NCI-H1930 (cell line): ENCODE measurements at places on chromosomes 7 and 10.

GRCh38 chr10:84328418-84329195 lies at the start of gene CCSER2:
TSS of gene CCSER2 (plus strand) at chr10:84328589. CDS start at chr10:84371053, 42,464 bp downstream.
- peak; percentile 77 for DNase-seq

GRCh38 chr7:54788664-54789063 lies 29.7 kb upstream of the SEC61G start:
- DNase-seq: peak; percentile 41

DNA sequence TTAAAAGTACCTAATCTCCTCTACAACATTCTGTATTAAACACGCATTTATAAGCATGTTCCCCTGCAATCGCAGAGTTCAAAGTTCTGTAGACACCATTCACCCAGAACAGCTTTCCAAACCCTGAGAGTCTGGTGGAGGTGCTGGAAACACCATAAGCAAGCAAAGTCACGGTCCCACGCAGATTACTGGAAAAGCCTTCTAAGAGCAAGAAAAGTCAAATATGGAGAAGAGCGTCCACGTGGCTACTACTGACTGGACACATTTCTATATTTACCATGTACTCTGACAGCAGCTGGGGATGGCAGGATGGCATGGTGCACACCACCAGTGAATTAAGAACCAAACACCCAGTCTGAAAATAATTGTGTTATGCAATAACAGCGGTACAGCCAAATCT lies 97.7 kb downstream of the PARD3 start:
- DNase-seq: no peak

- DNase-seq: no peak
Observed at GRCh38 chr7:96558530-96558929, 151.1 kb downstream of the SEM1 start.

DNA sequence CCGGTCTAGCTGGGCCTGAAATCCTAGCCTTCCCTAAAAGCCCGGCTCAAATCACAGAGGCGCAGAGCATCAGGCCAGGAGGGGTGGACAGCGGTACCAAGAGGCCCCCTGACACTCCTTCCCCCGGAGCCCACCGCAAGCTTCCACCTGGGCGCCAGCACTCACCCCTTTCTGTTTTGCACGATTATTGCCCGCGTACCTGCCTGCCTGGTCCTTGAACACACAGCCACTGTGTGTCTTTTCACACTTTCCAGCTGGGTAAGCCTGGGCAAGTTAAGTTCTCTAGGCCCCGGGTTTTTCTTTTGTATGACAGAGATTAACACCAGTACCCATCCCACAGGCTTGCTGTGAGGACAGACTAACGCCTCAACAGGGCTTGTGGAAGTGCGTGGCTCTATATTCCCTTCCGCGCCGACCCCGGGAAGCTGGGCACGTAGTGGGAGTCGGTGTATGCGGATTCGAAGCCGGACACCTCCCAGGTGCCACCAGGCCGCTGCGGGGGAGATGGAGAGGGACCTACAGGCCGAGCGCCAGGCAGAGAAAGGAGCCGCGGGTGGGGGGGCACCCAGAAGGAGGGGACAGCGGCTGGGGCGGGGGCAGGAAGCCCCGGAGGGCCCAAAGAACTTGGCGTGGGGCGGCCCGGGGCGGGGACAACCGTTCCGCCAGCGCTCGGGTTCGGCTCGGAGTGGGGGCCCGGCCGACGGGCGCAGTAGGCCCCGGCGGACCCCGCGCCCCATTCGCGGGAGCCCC lies 792 bp downstream of the ZNF746 start:
- DNase-seq: no peak

DNA sequence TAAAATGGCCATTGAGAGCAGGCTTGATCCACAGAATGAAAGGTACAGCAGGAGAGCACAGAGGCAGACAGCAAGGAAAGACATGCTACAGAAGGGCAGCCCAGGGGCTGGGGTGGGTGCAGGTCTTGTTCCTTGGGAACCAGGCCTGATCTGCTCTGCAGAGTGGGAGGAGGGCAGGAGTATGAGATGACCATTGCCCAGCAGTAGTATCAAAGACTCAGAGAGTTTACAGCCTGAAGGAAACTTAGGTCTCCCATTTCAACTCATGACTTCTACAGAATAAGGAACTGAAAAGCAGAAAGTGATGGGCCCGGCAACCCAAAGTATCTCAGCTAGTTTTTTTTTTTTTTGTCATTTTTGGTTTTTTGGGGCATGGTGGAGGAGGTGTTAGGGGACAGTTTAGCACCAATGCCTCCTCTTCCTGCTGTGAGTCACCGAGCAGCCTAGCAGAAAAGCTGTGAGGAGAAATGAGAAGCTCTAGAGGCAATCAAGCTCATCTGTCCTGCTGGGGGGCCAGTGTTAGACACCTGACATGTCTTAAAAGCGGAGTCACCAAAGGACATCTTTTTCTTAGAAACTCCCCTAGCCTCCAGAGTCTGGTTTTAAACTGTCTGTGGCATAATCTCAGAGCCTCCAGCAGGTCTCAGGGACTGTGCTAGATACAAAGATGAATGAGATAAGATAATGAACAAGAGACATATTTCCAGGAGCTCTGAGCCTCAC lies 34.3 kb upstream of the HERPUD2 start:
- no peak for DNase-seq

- DNase-seq: no peak
Observed at GRCh38 chr7:138247081-138247480, 170.8 kb downstream of the AKR1D1 start.

- no peak for DNase-seq
Observed at GRCh38 chr7:142337054-142338001, 79.5 kb upstream of the PRSS58 start.

DNA sequence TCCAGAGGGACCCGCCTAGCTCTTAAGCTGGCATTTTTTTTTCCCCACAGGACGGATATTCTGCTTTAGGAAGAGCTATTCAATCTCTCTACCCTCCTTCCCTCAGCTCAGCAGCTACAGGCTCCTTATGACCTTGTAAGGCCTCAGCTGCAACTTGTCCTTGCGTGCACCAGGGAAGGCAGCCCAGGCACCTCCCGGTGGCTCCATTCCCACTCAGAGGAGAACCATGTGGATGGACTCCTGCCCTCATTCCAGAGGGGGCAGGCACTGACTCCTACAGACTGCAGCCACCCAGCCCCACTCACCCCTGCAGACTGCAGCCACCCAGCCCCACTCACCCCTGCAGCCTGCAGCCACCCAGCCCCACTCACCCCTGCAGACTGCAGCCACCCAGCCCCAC lies 73.7 kb downstream of the ITIH5 start:
- DNase-seq: no peak

DNA sequence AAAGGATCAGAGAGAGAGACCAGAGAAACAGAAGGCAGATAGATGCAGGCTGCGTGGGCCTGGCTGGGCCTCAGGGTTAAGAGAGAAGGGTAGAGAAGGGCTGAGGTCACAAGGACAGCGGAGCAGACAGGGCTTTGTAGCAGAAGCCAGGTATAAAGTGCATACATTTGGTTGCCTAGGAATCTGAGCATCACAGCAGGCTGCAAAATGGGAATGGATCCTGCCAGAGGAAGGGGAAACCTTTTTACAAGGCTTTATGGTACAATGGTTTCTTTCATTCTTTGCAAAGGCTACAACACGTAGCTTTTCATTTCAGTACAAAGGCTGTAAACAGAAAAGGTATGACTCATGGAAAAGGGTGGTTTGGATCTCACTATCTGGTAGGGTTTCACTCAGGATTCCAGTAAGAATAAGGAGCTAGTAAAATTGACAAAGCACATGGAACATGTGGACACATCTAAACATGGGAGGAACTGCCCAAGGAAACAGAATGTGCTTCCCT lies 275.1 kb downstream of the DOCK4 start:
- no peak for DNase-seq

DNA sequence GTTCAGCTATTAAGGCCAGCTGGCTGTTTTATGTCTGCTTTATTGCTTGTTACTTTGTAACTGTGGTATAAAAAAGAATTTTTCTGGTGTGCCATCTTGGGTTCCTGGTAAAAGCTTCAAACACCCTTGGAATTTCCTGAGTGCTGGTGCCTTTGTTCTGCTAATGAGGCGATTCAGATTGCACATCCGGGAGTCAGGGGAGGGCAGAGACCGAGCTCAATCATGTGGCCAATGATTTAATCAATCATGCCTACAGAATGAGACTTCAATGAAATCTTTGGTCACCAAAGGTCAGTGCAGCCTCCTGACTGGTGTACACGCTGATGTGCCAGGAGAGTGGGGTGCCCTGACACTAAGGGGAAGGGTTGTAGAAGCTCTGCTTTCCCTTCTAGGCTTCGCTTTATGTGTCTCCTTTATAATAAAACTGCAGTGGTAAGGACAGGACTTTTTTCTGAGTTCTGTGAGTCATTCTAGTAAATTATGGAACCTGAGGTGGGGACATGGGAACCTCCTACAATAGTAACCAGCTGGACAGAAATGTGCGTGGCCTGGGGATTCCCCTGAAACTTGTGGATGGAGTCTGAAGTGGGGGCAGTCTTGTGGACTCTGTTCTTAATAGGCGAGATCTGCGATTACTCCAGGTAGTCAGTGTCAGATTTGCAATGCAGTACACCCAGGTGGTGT lies 69.4 kb upstream of the OGDHL start:
- no peak for DNase-seq

DNA sequence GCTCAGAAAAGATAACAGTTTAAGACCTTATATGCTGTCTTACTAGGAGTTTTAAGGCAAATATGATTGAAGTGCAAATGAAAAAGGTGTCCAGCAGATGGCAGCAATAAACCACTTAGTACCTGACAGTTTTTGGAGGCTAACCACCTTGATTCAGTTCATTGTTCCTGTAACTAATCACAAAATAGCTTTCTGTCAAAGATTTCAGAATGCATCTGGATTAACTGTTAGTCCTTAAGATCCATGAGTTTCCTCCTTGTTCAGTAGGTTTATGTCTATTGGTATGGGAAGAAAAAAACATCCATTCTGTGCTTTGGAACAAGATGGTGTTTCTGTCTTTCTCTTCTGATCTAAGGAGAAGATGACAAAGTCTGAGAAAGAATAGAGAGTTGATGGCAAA lies 46.6 kb downstream of the CCSER2 start:
- DNase-seq: no peak

GRCh38 chr10:22320591-22321155 lies at the start of gene BMI1:
TSS of gene BMI1 (plus strand) at chr10:22321099. CDS start at chr10:22326450, 5,351 bp downstream.
- peak; percentile 3 for DNase-seq

GRCh38 chr7:6228361-6229229 lies 43.8 kb downstream of the CYTH3 start:
- DNase-seq: no peak

- DNase-seq: peak; percentile 58
Observed at GRCh38 chr7:148527717-148528168, 62.8 kb upstream of the C7orf33 start.

DNA sequence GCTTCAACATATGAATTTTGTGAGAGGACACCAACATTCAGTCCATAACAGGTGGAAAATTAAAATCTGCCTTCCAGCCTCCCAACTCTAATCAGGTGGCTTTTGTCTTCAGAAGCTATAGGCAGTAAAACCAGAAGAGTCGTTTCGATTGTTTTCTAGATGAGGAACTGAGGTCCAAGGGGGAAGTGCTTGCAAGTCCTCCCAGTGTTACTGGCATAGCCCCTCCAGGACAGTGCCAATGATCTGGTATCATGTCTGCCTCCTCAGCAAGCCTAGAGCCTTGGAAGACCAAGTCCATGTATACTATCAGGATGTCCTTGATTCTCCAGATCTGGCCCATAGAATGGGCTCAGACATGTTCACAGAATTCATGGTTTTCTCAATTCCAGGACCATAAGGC lies 16.9 kb downstream of the CYP26A1 start:
- DNase-seq: no peak

GRCh38 chr7:139797607-139798006 lies 19.8 kb upstream of the HIPK2 start:
- no peak for DNase-seq

DNA sequence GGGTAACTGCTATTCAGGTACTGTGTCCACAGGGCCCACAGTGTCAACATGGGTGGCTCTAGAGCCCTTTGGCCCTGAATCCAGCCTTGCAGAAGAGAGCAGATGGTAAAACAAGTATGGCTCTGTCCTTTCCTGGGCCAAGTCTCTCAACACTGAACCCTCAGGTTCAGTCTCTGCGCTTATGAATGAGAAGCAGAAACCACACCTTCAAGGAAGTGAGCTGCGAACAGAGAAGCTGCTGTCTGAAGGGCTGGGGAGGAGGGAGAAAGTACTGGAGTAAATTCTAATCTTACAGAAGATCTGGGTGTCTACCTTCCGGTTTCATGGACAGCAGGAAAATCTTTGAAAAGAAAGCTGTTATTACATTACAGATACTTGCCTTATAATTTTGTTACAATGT lies 4.1 kb downstream of the TBRG4 start:
- no peak for DNase-seq

GRCh38 chr10:129626309-129626708 lies 159.3 kb downstream of the MGMT start:
- no peak for DNase-seq

DNA sequence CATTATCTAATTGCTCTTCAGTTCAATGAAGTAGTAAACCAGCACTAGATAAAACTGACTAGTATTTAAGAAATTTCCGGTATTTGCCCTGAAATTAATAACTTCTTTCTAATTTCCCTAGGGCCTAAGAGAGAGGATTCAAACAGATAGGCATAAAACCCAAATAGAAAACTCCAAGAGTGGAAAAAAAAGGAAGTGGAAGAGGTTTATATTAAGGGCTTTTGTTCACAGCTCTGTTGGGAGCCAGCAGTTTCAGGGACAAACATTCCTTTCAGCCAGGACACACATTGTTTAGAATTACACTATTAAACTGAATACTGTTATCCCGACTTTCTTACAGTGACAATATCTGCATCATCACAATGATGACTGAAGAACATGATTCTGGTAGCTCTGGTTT lies 3.6 kb downstream of the ODAD2 start:
- no peak for DNase-seq

DNA sequence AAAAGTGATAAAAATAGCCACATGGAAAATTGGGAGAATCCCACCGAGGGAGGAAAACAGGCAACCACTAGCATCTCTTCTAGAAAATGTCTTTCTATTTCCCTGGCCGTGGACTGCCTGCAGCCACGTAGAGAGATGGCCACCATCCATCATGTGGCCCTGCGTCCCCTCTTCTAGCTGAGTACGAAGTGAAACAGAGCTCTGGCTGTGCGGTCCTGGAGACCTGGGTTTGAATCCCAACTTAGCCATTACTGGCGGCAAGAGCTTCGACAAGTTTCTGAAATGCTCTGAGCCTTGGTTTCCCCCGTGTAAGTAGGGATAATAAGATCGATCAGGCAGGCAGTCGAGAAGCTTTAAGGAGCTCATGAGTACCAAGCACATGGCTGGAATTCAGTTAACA lies 32.9 kb downstream of the ZCCHC24 start:
- DNase-seq: no peak

DNA sequence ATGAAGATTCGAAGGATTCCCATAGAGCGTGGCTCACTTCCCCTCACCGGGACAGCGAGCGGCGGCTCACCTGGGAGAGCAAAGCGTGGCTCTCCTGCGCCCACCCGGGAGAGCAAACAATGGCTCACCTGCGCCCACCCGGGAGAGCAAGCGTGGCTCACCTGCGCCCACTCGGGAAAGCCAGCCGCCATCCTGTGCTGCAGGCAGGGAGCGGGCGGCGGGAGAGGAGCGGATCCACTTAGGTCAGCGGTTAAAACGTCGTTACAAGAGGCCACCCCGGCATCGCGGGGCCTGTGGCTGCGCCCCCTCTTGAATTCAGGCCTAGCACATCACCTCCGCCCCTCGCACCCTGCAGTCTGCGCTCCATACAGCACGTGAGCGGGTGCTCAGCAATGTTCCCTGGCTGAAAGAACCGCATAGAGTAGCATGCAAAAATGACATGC lies 461 bp upstream of the FIGNL1 start:
- peak; percentile 32 for DNase-seq

- DNase-seq: no peak
Observed at GRCh38 chr7:77266291-77266794, 66.7 kb upstream of the FGL2 start.

GRCh38 chr7:47950714-47951113 lies 2.4 kb upstream of the PKD1L1 start:
- no peak for DNase-seq
